ENCODE measurements at places on chromosomes 3 and 15.

GRCh38 chr15:100526027-100526481, 2.7 kb downstream of the CERS3 start:
- DNase-seq = no peak

GRCh38 chr15:101088788-101089578, 162.9 kb downstream of the CHSY1 start:
- peak; percentile 86 for DNase-seq

GRCh38 chr15:70142322-70143191, 44.8 kb upstream of the TLE3 start:
- no peak for DNase-seq

DNA sequence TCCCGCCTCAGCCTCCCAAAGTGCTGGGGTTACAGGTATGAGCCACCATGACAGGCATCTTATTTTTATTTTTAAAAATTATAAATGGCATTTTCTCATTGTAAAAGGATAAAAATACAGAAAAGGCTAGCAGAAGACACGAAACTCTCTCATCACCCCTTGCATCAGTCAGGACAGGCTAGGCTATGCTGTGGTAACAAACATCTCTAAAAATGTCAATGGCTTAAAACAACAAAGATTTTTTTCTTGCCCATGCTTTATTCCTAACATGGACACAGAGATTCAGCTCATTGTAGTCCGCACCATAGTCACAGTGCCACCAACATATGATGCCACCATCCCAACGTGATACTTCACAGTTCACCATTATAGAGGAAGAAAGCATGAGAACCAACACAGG, 34.0 kb upstream of the SEMA4B start:
- DNase-seq = no peak

GRCh38 chr15:43383070-43383469, 12.2 kb downstream of the TUBGCP4 start:
- DNase-seq = no peak

DNA sequence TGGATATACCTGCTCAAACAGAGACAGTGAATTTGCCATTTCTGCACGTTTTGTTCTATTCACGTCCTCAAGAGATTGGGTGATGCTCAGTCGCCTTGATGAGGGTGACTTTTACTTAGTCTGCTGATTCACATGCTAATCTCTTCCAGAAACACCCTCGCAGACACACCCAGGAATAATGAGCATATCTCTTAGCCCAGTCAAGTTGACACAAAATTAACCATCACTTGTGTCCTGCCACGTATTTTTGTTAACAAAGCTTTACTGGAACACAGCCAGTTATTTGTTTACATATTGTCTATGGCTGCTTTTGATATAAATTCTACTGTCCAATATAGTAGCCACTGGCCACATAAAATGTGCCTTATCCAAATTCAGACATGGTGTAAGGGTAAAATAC, 218.3 kb downstream of the FHIT start:
- DNase-seq = no peak

- DNase-seq = no peak
Observed at GRCh38 chr15:72169921-72170611, 27.5 kb downstream of the GRAMD2A start.

GRCh38 chr3:191030929-191031328, 168.1 kb upstream of the OSTN start:
- no peak for DNase-seq

DNA sequence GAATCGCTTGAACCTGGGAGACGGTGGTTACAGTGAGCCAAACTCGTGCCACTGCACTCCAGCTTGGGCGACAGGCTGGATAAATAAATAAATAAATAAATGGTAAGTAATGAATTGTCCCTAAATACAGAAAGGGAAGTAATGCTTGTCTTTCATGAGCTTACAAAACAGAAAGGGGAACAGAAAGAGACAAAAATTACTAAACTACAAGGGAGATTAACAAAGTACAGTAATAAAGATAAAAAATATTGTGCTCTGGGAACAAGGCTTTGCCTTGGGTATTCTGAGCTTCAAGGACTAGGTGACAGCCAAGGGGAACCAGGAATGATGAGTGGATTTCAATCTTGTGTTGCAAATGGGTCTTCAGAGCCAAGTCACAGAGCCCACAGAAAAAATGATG, 9.2 kb upstream of the HLTF start:
- DNase-seq = no peak

Data from nephron progenitor cell (in vitro differentiated cells).